ENCODE measurements at places on chromosomes 16 and 17. TPM values are rescaled to one million over a fixed set of nuclear protein-coding genes. Genes with fewer than 3 reads are reported as not detected.

GRCh38 chr17:77435272-77436057, 294.7 kb downstream of the SEC14L1 start:
- peaks cover 14% of the 10 kb centered on the region for H3K36me3 ChIP-seq
- no peak for DNase-seq
- H3K4me3 ChIP-seq = no peak overlapping the region
- no peak overlapping the region for H3K27ac ChIP-seq
- no peaks in the 10 kb centered on the region for H3K27me3 ChIP-seq

DNA sequence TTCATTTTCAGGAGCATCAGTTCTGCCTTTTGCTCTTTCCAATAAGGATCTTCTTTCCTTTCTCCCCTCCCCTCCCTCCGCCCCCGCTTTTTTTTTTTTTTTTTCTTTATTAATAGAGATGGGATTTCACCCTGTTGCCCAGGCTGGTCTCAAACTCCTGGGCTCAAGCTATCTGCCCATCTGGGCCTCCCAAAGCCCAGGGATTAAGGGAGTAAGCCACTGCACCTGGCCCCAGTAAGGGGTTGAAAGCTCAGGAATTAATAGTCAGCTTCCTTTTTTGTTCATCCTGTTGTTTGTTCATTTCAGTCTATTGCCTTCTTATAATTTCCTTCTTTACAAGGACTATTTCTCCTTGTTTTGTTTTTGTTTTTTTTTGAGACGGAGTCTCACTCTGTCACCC, 7.9 kb upstream of the C17orf58 start:
- DNase-seq = no peak
- H3K27me3 ChIP-seq = no peaks in the 10 kb centered on the region
- no peaks in the 10 kb centered on the region for H3K36me3 ChIP-seq
- peaks cover 5% of the 10 kb centered on the region for H3K4me1 ChIP-seq
- H3K4me3 ChIP-seq = no peak overlapping the region

GRCh38 chr17:78179372-78179771, 7.5 kb downstream of the TK1 start:
- peaks cover 41% of the 10 kb centered on the region for H3K36me3 ChIP-seq
- H3K27me3 ChIP-seq = no peaks in the 10 kb centered on the region
- H3K4me3 ChIP-seq = no peak overlapping the region
- no peak overlapping the region for H3K27ac ChIP-seq

- no peaks in the 10 kb centered on the region for H3K27me3 ChIP-seq
- H3K4me3 ChIP-seq = peak overlapping the region; percentile 26
- peak; percentile 55 for DNase-seq
Measured at GRCh38 chr16:1331712-1332617, 1.5 kb upstream of the BAIAP3 start.

DNA sequence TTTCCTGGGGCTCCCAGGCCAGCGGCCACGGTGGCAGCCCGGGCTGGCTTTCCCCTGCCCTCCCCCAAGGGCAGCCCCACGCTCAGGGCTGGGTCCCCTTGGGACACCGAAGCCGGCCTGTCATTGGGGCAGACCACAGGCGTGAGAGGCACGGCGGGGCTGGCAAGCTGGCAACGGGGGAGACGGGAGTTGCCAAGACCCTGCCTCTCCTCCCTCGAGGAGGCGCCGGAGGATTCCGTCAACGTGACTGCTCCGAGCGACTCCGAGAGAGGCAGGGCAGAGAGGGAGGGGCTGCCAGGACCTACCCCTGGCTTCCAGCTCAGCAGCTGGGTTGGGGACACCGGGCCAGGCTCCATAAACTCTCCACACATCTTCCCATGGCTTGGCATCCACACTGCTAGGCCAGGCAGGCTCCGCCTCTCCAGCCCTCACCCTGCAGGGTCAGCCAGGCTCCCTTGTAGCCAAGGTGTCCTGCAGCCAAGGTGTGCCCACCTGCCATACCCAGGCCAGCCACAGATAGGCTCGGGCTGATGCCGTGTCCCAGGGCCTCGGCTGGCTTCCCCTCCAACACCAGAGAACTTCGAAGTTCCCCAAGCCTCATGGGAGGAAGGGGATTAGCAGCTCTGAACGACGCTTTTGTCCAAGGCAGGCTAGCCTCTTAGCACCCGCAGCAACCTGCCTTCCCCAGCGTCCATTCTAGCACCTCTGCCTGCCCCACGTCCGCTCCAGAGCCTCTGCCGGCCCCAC, 25.5 kb downstream of the TIMM22 start:
- H3K4me3 ChIP-seq = no peak overlapping the region
- no peaks in the 10 kb centered on the region for H3K36me3 ChIP-seq
- H3K4me1 ChIP-seq = no peaks in the 10 kb centered on the region

The CDH16 gene
- total RNA-seq = not detected

DNA sequence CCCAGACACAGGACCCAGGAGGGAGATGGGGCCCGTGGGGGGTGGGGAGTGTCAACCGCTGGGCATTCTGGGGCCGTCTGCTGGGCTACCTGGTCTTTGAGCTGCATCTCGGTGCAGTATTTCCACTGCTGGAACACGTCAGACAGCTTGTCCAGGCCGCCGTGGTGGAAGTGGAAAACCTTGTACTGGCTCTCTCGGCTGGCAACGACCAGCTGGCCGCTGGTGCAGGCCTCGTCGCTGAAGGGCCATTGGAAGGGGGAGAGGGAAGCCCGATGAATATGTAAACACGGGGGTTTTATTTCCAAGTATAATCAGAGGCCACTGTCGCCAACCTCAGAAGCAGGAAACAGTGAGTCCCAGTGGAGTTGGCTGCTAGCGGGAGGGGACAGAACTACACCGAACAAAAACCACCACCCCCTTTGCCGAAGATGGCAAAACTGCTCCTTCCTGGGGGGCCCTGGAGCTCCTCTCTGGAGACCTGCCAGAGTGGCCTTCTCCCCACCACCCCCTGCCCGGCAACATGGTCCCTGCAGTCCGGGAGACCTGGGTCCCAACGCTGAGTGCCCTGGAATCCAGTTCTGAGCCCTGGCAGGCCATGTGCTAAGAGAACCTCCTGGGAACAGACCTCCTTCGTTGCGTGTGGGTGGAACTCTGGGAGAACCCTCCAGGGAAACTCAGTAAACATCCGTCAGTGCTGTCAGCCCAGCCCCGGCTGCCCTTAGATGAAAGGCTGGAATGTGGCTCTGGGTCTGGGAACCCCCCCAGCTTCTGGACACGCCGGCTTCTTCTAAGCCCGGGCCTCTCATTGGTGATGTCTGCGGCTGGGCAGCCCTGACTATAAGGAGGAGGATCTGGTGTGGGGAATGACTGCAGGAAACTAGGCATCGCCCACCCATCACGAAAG, 84.1 kb downstream of the TBC1D16 start:
- DNase-seq = no peak
- H3K27me3 ChIP-seq = no peaks in the 10 kb centered on the region
- no peak overlapping the region for H3K4me3 ChIP-seq
- no peaks in the 10 kb centered on the region for H3K36me3 ChIP-seq

- H3K4me3 ChIP-seq = no peak overlapping the region
- no peak overlapping the region for H3K27ac ChIP-seq
- peaks cover 13% of the 10 kb centered on the region for H3K4me1 ChIP-seq
- DNase-seq = no peak
Measured at GRCh38 chr17:40859536-40859935, 7.5 kb downstream of the KRT12 start.

The TEDC2 gene
- 44.9 TPM for total RNA-seq

DNA sequence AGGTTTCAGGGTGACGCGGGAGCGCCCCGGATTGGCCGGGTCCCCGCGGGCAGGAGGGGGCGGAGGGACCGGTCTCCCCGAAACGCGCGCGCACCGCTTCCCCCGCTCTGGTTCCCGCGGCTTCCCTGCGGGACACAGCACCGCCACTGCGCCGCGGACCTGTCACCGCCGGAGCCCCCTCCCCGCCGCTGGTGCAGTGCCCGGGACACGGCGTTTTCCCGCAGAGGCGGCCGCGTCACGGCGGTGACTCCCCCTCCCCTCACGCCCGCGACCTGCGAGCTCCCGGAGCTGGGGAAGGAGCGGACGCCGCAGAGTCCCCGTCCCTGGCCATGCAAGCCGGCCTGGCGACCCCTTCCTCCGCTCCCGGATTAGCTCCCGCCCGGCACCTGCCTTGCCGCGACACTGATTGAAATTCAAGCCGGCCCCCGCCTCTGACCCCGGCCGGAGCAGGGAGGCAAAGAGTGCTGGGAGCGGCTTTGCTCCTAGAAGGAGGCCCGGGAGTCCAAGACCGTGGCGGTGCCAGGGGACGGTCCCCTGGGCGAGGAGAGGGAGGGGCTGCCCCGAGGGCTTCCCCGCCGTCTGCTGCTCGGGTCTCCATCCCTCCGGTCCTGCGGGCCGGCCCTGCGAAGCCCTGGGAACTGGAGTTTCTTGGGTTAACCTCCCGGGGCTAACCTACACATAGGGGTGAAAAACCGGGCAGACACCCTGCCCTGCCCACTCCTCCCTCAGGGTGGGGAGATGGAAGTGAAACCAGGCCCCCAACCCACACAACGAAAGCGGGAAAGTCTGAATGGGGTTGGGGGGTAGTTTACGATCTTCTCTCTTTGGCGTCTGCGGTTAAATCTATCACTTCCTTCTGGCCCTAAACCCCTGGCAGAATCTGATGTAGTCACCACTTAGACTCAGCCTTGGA, 1.0 kb downstream of the RHBDL3 start:
- H3K27ac ChIP-seq = no peak overlapping the region
- H3K4me3 ChIP-seq = peak overlapping the region; percentile 56
- DNase-seq = no peak
- peaks cover 47% of the 10 kb centered on the region for H3K27me3 ChIP-seq
- H3K36me3 ChIP-seq = no peaks in the 10 kb centered on the region

GRCh38 chr16:25030420-25031131, 15.4 kb upstream of the ARHGAP17 start:
- H3K4me1 ChIP-seq = peaks cover 12% of the 10 kb centered on the region
- no peaks in the 10 kb centered on the region for H3K27me3 ChIP-seq
- H3K36me3 ChIP-seq = no peaks in the 10 kb centered on the region
- H3K4me3 ChIP-seq = peak overlapping the region; percentile 51
- no peak for DNase-seq
- no peak overlapping the region for H3K27ac ChIP-seq

DNA sequence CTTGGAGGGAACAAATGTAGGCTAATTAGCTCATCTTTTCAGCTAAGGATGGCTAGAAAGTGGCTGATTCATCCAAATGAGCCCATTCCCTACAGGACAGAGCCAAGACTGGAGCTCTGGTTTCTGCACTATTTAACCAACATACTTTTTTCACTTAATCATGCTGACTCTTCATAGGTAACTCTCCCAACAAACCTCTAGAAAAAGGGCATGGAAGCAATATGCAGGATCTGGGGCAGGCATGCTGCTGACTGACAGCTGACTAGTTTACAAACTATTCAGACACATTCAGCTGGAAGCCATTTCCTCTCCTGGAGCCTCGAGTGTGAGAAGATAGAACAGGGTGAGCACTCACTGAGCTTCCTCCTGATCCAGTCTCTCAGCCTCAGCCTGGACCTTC, 6.2 kb downstream of the BECN1 start:
- H3K4me3 ChIP-seq = no peak overlapping the region
- H3K27ac ChIP-seq = no peak overlapping the region
- peaks cover 40% of the 10 kb centered on the region for H3K36me3 ChIP-seq
- H3K4me1 ChIP-seq = no peaks in the 10 kb centered on the region
- no peaks in the 10 kb centered on the region for H3K27me3 ChIP-seq

- H3K36me3 ChIP-seq = no peaks in the 10 kb centered on the region
- peaks cover 22% of the 10 kb centered on the region for H3K4me1 ChIP-seq
- no peaks in the 10 kb centered on the region for H3K27me3 ChIP-seq
- peak overlapping the region; percentile 96 for H3K4me3 ChIP-seq
- H3K27ac ChIP-seq = peak overlapping the region; percentile 71
Measured at GRCh38 chr17:40818343-40818732, 4.1 kb downstream of the KRT10 start.

- H3K4me3 ChIP-seq = no peak overlapping the region
- no peaks in the 10 kb centered on the region for H3K27me3 ChIP-seq
- peak; percentile 86 for DNase-seq
- H3K36me3 ChIP-seq = no peaks in the 10 kb centered on the region
- H3K4me1 ChIP-seq = no peaks in the 10 kb centered on the region
Measured at GRCh38 chr17:76458580-76459490, 5.9 kb upstream of the UBE2O start.

- no peaks in the 10 kb centered on the region for H3K27me3 ChIP-seq
- H3K4me1 ChIP-seq = peaks cover 8% of the 10 kb centered on the region
- H3K4me3 ChIP-seq = no peak overlapping the region
- peak overlapping the region; percentile 55 for H3K27ac ChIP-seq
- DNase-seq = no peak
Measured at GRCh38 chr16:70634861-70635260, 11.5 kb upstream of the IL34 start.

The CETP gene
- not detected for total RNA-seq

- no peak overlapping the region for H3K4me3 ChIP-seq
- no peak overlapping the region for H3K27ac ChIP-seq
- H3K4me1 ChIP-seq = no peaks in the 10 kb centered on the region
- H3K27me3 ChIP-seq = no peaks in the 10 kb centered on the region
- H3K36me3 ChIP-seq = no peaks in the 10 kb centered on the region
Measured at GRCh38 chr16:72886346-72886974, 161.5 kb downstream of the ZFHX3 start.

GRCh38 chr16:75097941-75098901, 18.4 kb downstream of the LDHD start:
- H3K36me3 ChIP-seq = no peaks in the 10 kb centered on the region
- peaks cover 18% of the 10 kb centered on the region for H3K4me1 ChIP-seq
- DNase-seq = no peak
- H3K4me3 ChIP-seq = no peak overlapping the region
- H3K27ac ChIP-seq = no peak overlapping the region
- H3K27me3 ChIP-seq = no peaks in the 10 kb centered on the region

DNA sequence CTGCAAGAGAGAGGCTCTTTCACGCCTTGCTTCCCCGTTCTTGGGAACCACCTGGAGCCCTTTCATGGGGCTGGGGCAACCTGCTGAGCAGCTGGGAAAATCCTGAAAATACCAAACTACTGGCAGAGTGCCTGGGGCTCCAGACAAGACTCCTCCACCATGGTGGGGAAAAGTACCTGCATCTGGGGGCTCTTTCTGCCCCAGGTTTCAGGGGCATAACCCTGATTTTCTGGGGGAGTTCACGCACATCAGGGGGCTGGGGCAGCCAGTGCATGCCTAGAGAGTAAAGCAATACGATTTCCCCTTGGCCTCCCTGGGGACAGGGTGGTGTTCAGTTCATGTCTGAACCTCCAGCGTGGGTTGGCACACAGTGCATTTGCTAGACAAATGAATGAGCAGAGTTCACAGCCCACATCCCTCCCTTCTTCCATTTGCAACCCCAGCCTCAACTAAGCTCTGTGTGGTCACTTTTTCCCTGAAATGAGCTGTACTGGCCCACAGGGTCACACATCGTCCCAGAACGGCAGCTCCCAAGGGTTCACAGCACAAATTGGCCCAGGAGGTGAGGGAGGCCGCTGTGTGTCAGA, 5.2 kb upstream of the CDC42EP4 start:
- DNase-seq = no peak
- H3K4me3 ChIP-seq = no peak overlapping the region
- H3K27me3 ChIP-seq = no peaks in the 10 kb centered on the region
- H3K4me1 ChIP-seq = peaks cover 13% of the 10 kb centered on the region

- H3K4me3 ChIP-seq = peak overlapping the region; percentile 73
- DNase-seq = no peak
Measured at GRCh38 chr16:47037396-47037745, 63.9 kb upstream of the DNAJA2 start.

GRCh38 chr17:50762177-50762576, 5.1 kb downstream of the ANKRD40CL start:
- no peak overlapping the region for H3K27ac ChIP-seq
- no peak overlapping the region for H3K4me3 ChIP-seq
- H3K27me3 ChIP-seq = no peaks in the 10 kb centered on the region
- no peak for DNase-seq

All from PC-3 (cell line).